GM12878 (cell line): ENCODE measurements at places on chromosomes 2 and 18. TPM values are rescaled to one million over a fixed set of nuclear protein-coding genes. Genes with fewer than 3 reads are reported as not detected.

The SLC23A3 gene
- polyA plus RNA-seq = 0.26 and 0.43 TPM in 2 replicates

The CLEC4F gene
- not detected in 2 replicates for polyA plus RNA-seq

The RGPD8 gene
- polyA plus RNA-seq = 4.2 and 4.3 TPM in 2 replicates

The PLGLB2 gene
- polyA plus RNA-seq = 0.24 TPM in 1 of 2 replicates, not detected in the other

The CCDC102B gene
- 3.1 and 3.7 TPM in 2 replicates for polyA plus RNA-seq

The CD302 gene
- polyA plus RNA-seq = 1.4 and 1.5 TPM in 2 replicates

The GPR75 gene
- 0.10 TPM in 1 of 2 replicates, not detected in the other for polyA plus RNA-seq

The SCN2A gene
- not detected in 2 replicates for polyA plus RNA-seq

The SLC14A1 gene
- not detected in 2 replicates for polyA plus RNA-seq

The ABCG8 gene
- polyA plus RNA-seq = not detected in 2 replicates

The CRYBA2 gene
- not detected in 2 replicates for polyA plus RNA-seq

The SNORC gene
- polyA plus RNA-seq = not detected in 2 replicates

The SLC5A7 gene
- polyA plus RNA-seq = not detected in 2 replicates

The TM4SF20 gene
- polyA plus RNA-seq = 0.07 TPM in 1 of 2 replicates, not detected in the other

The KRTCAP3 gene
- polyA plus RNA-seq = 0.60 and 0.82 TPM in 2 replicates

The REG3G gene
- not detected in 2 replicates for polyA plus RNA-seq

The NPPC gene
- not detected in 2 replicates for polyA plus RNA-seq

The B4GALT6 gene
- polyA plus RNA-seq = 9.6 and 11.9 TPM in 2 replicates

The COBLL1 gene
- not detected in 2 replicates for polyA plus RNA-seq

The ALPI gene
- not detected in 2 replicates for polyA plus RNA-seq

The BCL11A gene
- 9.9 and 12.8 TPM in 2 replicates for polyA plus RNA-seq

The DPYSL5 gene
- polyA plus RNA-seq = not detected in 2 replicates
